ENCODE measurements at places on chromosomes 5 and 9.

DNA sequence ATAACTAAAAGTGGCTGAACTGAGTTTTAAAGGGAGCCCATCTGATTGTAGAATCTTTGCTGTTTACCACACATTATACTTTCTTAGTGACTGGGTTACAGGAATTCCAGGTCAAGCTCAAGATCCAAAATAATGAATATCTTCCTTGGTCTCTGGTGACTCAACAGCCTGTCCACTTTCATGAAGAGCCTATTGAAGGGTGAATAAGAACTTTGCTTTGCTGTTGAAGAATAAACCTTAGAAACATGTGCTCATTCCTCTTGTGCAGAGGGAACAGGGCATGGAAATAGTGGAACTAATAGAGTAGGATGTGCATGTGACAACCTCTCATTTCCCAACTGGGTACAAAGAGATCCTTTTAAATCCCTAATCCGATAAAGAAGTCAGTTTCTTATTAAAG is 21.4 kb downstream of the ALDH1A1 start:
- DNase-seq, result no peak

- DNase-seq, result no peak
Observed at GRCh38 chr9:111399772-111400563, 69.9 kb upstream of the OR2K2 start.

DNA sequence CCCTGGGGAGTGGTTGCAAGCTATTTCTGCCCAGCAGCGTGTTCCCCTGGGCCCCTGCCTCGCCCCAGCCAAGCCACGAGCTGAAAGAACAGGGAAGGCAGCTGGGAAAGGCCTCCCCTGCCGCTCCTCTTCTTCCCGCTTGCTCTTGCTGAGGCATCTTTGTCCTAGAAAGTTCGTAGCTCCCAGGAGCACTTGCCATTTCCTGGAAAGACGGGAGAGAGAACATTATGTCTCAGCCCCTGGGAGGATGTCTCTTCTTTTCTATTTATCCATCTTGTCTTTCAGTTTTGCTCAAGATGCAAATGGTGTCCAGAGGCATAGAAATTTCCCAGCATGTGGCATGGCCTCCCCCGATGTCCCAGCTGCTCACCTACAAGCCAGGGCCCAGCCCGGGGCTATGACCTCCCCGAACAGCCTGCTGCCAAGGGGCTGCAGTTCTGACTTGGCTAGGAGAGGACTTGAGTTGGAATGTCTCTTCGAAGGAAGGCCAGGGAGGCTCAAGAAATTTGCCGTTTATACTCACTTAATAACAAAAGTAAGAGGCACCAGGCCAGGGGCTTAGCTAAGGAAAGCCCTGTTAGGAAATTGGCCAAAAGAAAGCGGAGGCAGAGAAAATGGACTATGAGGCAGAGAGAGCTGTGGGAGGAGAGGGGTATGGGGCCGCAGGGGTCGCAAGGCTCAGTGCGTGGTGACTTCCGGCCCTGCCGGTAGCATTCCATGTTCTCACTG is 87.3 kb downstream of the LIFR start:
- DNase-seq, result peak; percentile 80

GRCh38 chr5:107820429-107820828 is 149.7 kb upstream of the EFNA5 start:
- DNase-seq, result no peak

DNA sequence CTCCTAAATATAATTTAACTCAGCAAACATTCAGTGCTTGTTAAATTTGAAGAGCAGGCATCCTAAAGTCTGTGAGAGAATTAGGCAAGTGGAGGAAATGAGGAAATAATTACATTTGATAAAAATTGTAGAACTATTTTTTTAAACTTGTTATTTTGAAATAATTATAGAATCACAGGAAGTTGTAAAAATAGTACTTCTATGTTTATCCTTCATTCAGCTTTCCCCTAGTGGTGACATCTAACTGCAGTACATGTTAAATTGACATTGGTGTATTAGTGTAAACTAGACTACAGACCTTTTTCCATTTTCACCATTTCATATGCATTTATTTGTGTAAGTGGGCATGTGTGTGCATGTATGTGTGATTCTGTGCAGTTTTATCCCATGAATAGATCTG is 51.6 kb downstream of the F2RL2 start:
- DNase-seq, result no peak
